A549 treated with ZK216348 at 1 μM for 4 hours (cell line): ENCODE measurements at places on chromosomes 1 and 21. TPM values are rescaled to one million over a fixed set of nuclear protein-coding genes. Genes with fewer than 3 reads are reported as not detected.

Gene SERINC2
- 13.5 to 33.0 TPM (median 29.6 TPM) in 5 replicates for total RNA-seq

Gene CFHR1
- 0.14 to 0.35 TPM (median 0.25 TPM) in 4 of 5 replicates, not detected in the other for total RNA-seq

Gene OR2T11
- not detected in 5 replicates for total RNA-seq

Gene SLC22A15
- 0.40 to 1.1 TPM (median 0.74 TPM) in 5 replicates for total RNA-seq

Gene SH2D5
- 12.2 to 17.6 TPM (median 14.5 TPM) in 5 replicates for total RNA-seq

Gene PIGC
- 34.6 to 42.6 TPM (median 37.3 TPM) in 5 replicates for total RNA-seq

Gene IL19
- total RNA-seq = not detected in 5 replicates

Gene VSIG8
- not detected in 5 replicates for total RNA-seq

Gene TESK2
- 0.09 to 0.33 TPM (median 0.13 TPM) in 5 replicates for total RNA-seq

Gene KLF17
- total RNA-seq = 0.27 to 0.62 TPM (median 0.52 TPM) in 5 replicates

Gene UTS2
- not detected in 5 replicates for total RNA-seq

Gene PLPPR4
- not detected in 5 replicates for total RNA-seq

Gene FAM72D
- 3.7 to 7.3 TPM (median 6.9 TPM) in 5 replicates for total RNA-seq

Gene MYOC
- total RNA-seq = 0.06 TPM in 1 of 5 replicates, not detected in the others

Gene SASS6
- 2.3 to 4.9 TPM (median 4.0 TPM) in 5 replicates for total RNA-seq

Gene PRKAA2
- 1.3 to 2.8 TPM (median 2.3 TPM) in 5 replicates for total RNA-seq

Gene CCDC181
- 0.14 to 0.53 TPM (median 0.18 TPM) in 4 of 5 replicates, not detected in the other for total RNA-seq

Gene DEGS1
- 100 to 149 TPM (median 132 TPM) in 5 replicates for total RNA-seq

Gene KDM5B
- total RNA-seq = 13.2 to 19.7 TPM (median 16.2 TPM) in 5 replicates

Gene FMOD
- total RNA-seq = 0.06 to 0.21 TPM in 2 of 5 replicates, not detected in the others

Gene NEGR1
- not detected in 5 replicates for total RNA-seq

Gene KCNE2
- not detected in 5 replicates for total RNA-seq

Gene DNMT3L
- not detected in 5 replicates for total RNA-seq

Gene CFHR2
- total RNA-seq = not detected in 5 replicates

Gene SPOCD1
- 3.2 to 5.3 TPM (median 3.8 TPM) in 5 replicates for total RNA-seq

Gene ABCA4
- total RNA-seq = 0.04 to 0.13 TPM (median 0.09 TPM) in 3 of 5 replicates, not detected in the others

Gene TGFB2
- 14.2 to 24.3 TPM (median 19.4 TPM) in 5 replicates for total RNA-seq

Gene HSD3B2
- not detected in 5 replicates for total RNA-seq

Gene TTC39A
- 1.2 to 1.8 TPM (median 1.3 TPM) in 5 replicates for total RNA-seq

Gene LRRC8B
- total RNA-seq = 2.8 to 5.4 TPM (median 4.0 TPM) in 5 replicates

Gene GBP6
- not detected in 5 replicates for total RNA-seq

Gene TBX15
- 0.06 to 0.11 TPM (median 0.09 TPM) in 3 of 5 replicates, not detected in the others for total RNA-seq

Gene CHI3L2
- total RNA-seq = 0.32 to 0.83 TPM (median 0.41 TPM) in 5 replicates

Gene CHRM3
- total RNA-seq = 0.04 to 0.11 TPM in 2 of 5 replicates, not detected in the others
